NCI-H146 (cell line): ENCODE measurements at places on chromosomes 2 and 18.

DNA sequence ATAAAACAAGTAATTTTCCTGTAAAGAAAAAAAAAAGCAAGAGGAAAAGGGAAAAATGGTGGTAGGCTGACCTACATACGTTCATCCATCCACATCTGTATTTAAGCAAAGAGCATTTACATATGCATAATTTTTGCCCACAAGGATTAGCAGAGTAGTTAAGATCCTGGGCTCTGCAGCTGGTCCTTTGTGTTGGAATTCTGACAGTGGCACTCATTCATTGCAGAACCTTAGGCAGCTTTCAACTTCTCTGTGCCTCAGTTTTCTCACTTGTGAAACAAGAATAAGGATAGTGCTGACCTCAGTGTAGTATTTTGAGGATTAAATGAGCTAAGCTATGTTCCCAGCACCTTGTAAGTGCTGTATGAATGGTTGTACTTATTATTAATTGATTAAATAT, 211.3 kb downstream of the ARL4C start:
- no peak for DNase-seq

GRCh38 chr18:49464718-49465598, 4.5 kb upstream of the DYM start:
- DNase-seq = peak; percentile 56

- DNase-seq = no peak
Measured at GRCh38 chr2:33020883-33021282, 74.1 kb downstream of the LTBP1 start.

- DNase-seq = no peak
Measured at GRCh38 chr2:125681976-125682805, 973.8 kb upstream of the GYPC start.
